ENCODE measurements at places on chromosomes 11 and 22.
A peak's percentile ranks its signal among the peaks of the same experiment; 100 is the strongest.

DNA sequence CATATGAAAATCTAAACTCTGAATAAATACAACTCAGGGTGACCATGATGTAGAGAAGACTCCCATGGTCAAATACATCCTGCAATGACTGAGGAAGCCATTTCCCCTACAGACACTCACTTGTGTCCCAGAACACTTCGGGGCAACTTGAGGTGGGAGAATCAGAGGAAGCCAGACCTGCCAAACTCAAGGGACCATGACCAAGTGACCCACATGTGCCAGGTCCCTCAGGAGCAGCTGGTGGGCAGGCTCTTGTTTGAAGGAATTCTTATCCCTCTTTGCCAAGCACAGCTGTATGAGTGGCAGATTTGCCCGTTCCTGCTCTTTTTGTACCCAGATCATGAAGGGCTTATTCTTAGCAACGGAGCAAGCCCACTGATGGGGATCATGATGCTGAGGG, 17.8 kb downstream of the SPATA19 start:
- DNase-seq = no peak

GRCh38 chr22:36454916-36455570, 26.4 kb downstream of the TXN2 start:
- no peak for DNase-seq

- DNase-seq = no peak
These were observed 1077.3 kb downstream of the OPCML start for GRCh38 chr11:132455044-132455443.

GRCh38 chr11:68798221-68798813, 43.4 kb downstream of the CPT1A start:
- no peak for DNase-seq

DNA sequence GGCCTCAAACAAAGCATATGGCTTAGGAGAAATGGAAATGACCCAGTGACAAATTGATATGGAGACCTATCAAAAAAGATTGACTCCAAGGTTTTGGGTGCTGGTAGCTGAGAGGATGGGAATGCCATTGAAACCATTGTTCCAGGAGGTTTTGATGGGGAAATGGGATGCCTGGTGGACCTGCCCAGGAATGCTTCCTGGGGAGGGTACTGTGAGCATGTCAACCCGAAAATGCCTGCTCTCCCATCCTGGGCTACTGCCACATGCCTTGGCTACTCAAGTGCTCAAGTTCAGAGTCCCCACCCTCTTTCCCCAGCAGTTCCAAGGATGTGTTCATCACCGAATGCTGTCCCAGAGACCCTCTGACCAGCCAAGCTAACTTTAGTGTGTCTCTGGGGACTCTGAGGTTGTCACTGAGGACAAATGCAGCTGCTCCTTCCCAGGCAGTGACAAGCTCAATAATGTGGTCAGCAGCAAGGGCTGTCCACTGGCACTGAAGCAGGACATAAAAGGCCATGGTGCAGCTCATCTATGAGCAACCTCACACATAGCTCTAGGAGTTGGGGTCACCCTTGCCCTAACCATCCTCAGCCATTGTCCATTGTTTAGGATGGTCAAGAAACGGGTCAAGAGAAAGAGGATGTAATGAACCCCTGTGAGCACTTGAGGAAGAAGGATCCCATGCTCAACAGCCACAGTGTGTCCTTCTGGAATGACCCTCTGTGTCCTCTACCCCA, 83.7 kb downstream of the TRIM29 start:
- no peak for DNase-seq

GRCh38 chr11:44464741-44465140, 100.7 kb upstream of the CD82 start:
- no peak for DNase-seq

DNA sequence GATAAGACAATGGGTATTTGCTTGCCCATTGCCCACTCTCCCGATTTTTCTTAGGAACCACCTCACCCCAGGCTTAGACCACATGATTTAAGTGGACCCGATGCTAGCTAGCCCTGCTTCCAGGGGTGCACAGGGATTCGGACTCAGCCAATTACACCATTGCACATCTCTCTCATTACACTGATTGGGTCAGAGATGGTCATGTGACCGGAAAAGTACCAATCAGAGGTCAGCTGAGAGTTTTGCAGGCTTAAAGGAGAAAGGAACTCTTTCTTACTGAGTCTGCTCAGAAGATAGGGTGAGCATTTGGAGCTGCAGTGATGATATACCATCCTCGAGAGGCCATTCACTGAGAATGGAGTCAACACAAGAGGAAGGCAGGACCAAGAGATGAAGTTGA, 12.2 kb upstream of the ANKK1 start:
- DNase-seq = no peak

- no peak for DNase-seq
These were observed at the start of gene PRR5L for GRCh38 chr11:36295926-36296325. TSS of gene PRR5L (plus strand) at chr11:36296288. CDS start at chr11:36401122, 104,834 bp downstream.

GRCh38 chr22:48053973-48054372, 1291.5 kb downstream of the TBC1D22A start:
- DNase-seq = no peak

- DNase-seq = no peak
These were observed 48.1 kb upstream of the CWF19L2 start for GRCh38 chr11:107505647-107506225.

GRCh38 chr11:118606157-118606843, 1.1 kb upstream of the PHLDB1 start:
- DNase-seq = no peak

DNA sequence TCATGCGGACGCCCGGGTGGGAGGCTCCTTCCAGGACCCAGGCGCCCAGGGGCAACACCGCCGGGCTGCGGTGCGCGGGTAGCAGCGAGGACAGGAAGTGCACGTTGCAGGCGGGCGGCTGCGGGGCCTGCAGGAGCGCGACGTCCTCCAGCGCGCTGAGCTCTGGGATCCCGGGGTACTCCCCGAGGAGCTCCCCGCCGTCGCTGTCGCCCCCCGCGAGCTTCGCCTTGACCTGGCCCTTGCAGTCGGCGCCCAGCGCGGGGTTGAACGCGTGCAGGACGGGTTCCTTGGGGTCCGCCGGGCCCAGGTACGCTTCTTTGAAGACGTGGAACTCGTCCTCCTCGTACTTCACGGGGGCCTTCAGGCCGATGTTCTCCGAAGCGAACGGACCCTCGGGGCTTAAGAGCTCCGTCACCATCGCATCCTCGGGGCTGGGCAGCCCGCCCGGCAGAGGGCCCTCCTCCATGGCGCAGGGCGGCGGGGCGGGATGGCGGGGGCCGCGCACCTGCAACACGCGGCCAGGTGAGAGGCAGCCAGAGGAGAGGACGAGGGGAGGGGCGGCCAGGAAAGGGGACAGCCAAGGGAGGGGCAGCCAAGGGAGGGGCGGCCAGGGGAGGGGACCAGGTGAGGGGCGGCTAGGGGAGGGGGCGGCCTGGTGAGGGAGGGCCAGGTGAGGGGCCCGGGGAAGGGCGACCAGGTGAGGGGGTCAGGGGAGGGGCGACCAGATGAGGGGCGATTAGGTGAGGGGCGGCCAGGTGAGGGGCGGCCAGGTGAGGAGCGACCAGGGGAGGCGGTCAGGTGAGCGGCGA, 921 bp downstream of the TESMIN start:
- DNase-seq = no peak

DNA sequence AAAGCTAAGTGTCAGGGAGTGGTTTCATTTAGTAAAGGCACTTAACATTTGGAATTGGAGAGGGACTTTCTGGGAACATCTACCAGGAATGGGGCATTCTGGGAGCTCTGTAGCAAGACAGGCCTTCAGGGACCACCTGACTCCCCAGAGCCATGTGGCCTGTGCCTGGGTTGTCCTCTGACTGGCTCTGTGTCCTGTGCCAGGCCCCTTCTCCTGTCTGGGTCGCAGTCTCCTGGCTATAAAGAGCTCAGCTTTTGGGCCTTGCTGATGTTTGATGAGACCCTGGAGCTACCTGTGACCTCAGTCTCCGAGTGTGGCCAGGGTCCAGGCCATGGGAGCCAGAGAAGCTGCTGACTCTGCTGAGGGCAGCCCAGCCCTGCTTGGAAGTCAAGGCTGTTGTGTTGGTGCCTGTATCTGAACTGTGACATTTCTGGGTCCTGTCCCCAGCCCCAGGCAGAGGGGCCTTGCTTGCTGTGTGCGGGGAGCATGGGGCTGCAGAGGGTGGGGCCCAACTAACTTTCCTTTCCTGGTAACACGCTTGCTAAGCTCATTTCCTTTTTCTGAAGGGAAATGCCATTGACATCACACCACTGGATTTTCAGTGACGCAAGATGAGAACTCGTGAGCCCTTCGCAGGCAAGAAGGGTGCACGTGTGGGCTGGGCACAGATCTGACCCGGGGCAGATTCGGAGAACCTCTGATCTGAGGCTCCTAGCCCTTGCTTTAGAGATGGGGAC, 41.3 kb downstream of the LRRC32 start:
- no peak for DNase-seq

- DNase-seq = no peak
These were observed 31.2 kb upstream of the PSMA1 start for GRCh38 chr11:14551380-14551779.

GRCh38 chr11:7383406-7383805, 101.9 kb upstream of the OLFML1 start:
- DNase-seq = no peak

DNA sequence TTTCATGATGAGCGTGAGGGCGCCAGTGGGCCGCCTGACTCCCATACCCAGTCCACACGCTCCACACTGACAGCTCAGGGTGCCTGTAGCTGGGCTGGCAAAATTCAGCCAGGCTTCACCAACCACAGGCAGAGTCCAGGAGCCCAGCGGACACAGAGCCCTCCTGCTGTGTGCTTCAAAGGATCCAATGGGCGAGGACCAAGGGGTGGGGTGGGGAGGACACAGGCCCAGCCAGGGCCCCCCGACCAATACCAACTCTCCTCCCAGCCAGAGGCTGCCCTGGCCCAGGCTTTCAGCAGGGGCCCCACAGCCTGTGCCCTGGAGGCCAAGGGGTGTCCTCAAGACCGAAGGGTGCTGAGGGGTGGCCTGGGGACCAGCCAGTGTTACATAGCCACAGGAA, 336.1 kb downstream of the CTTN start:
- DNase-seq = no peak

GRCh38 chr11:67053896-67054329, 2.7 kb upstream of the RHOD start:
- DNase-seq = peak; percentile 90

DNA sequence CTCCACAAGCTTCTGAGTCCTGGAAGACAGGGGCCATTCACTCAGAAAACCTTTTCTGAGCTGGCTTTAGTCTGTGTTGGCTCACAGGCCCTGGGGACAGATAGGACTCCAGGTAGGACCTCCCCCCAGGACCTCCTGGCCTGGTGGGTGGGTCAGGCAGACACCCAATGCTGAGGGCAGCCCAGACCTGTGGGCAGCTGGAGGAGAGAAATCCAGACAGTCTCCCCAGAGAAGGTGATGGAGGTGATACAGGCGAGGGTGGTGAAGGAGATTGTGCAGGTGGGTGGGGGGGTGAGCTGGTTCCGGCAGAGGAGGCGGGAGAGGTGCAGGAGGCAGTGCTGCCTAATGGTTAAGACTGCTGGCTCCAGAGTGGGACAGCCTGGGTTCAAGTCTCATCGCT, 15.6 kb downstream of the LRRC32 start:
- no peak for DNase-seq

DNA sequence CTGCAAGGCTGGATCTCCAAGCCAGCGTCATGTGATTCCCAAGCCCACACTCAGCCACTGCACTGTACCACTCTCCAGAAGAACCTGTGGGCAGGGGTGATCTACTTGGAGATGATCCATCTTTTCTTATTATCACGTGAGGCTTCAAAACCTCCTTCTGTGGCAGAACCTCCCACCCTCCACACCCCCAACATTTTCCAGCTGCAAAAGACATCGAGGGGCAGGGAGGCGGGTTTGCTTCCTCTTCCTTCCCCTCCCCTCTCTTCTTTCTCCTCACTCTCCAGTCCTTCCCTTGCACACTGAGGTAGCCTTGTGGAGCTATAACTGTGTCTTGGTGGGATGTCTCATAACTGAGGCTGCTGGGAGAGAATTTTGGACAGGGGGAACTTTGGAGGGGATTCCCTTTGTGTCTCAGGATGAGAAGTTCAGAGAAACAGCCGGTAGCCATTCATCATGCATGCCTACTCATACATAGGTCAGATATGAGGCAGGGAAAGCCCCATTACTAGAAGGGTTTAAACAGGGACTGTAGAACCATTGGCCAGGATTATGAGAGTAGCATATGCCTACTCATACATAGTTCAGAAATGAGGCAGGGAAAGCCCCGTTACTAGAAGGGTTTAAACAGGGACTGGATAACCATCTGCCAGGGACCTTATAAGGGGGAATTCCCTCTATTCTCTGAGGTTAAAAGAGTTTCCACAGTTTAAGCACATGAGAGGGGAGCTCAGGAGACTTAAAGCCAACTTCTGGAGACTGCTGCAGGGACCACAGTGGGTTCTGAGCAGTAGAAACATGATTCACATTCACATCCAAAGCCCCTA, 420.7 kb upstream of the CADM1 start:
- peak; percentile 14 for DNase-seq

GRCh38 chr11:75946531-75947530, 131.8 kb downstream of the UVRAG start:
- no peak for DNase-seq

DNA sequence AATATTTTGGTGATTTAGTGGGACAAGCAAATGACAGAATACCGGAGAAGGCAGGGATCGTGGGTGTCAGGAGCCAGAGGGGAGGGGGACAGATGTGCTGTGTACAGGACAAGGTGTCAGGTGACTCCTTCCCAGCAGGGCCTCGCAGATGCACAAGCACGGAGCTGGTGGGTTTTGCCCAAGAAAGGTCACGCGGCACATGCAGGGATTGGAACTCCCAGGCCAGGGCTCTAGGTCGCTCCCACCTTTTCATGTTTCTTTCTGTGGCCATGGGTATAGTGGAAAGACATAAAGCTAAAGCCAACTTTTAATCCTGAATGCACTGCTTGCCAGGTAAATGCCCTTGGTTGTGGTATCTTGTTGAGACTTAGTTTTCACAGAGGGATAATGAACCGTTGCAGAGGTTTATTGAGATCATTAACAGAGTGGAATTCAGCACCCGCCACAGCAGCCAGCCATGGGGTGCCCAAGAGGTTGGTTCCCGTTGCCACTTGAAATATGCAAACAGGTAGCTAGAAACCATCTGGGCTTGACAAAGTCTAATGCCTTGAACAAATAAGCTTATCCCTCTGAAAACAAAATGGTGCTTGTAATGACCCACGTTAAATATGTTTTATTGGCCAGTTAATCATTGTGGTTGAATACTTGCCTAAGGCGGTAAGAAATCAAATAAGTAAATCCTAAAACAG, 10.1 kb downstream of the C22orf23 start:
- no peak for DNase-seq

Data from H54 (cell line).